Activated naive CD4-positive, alpha-beta T cell treated with anti-CD3 and anti-CD28 coated beads, Interleukin-2, amount 50 U/mL, for 72 hours (primary cell): ENCODE measurements at places on chromosomes 12 and 14. TPM values are rescaled to one million over a fixed set of nuclear protein-coding genes. Genes with fewer than 3 reads are reported as not detected.

GRCh38 chr12:109052097-109052413 is 321 bp upstream of the USP30 start:
- DNase-seq, result no peak

DNA sequence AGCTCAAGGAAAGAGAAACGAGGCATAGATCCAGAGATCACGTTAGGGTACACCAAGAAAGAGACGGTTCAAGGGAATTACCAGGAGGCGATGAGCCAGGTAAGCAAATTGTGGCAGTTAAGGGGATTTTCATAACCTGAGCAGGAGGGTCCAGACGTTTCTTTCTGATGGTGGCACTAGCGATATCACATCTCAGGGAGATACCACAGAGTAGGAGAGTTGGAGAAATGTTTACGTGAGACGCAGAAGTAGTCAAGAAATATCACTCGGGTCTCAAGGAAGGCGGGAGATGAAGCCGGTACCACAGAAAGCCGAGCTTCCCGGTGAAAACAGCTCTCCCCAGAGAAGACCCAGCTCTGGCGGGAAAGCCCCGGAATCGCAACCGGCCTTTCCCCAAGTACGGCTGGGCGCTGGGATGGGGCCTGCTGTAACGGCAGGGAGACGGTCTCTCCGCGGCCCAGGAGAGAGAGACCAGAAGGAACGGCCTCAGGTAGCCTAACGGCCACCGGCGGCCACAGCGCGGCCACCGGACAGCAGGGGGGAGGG is 485 bp downstream of the SENP1 start:
- peak; percentile 40 for DNase-seq

- DNase-seq, result no peak
Observed at GRCh38 chr12:76687981-76688380, 75.9 kb upstream of the ZDHHC17 start.

GRCh38 chr12:129184127-129184928 is 331.1 kb downstream of the GLT1D1 start:
- no peak for DNase-seq

DNA sequence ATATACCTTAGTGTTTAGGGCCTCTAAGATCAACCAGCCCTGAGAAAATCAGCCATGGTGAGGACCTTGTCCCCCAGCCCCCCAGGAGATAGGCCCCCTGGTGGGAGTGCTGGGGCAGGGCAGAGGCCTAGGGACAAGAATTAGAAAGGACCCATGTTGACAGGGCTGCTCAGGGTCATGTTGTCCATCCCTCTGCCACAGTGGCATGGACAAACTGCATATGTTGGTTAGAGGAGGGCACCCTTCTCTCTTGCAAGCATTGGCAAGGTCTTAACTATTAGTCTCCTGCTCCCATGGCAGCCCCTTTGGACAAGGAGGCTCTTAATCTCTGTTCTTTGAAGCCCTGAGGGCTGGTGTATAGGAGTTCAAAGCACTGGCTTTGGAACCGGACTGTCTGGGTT is 755 bp upstream of the PTPN6 start:
- no peak for DNase-seq

- DNase-seq, result peak; percentile 63
Observed at GRCh38 chr12:123937707-123938591, 34.7 kb downstream of the CCDC92 start.

- no peak for DNase-seq
Observed at GRCh38 chr14:102239231-102239630, 65.7 kb downstream of the MOK start.

The KIF5A gene
- 0.75 TPM for total RNA-seq

The HOTAIR gene
- not detected for total RNA-seq
